ENCODE measurements at places on chromosomes 4 and X.

DNA sequence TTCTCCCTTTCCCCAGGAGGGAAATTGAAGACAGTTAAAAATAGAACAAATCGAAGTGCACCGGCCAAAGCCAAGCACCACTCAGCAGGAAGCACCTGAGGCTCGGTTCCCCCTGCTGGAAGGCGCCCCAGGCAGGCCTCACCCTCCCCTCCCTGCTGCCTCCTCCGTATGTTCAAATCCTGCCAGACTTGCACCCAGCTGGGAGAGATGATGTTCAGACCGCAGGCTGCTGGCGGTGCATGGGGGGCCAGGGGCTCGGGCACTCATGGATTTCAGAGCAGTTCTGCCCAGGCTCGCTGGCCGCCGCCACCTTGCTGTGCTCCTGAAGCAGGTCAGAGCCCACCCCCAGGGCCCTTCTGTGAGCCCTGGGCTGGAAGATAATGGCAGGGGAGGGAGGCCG is 91.4 kb downstream of the DCTD start:
- peaks cover 5% of the 10 kb centered on the region for H3K4me1 ChIP-seq
- H3K4me3 ChIP-seq = no peak overlapping the region
- H3K36me3 ChIP-seq = no peaks in the 10 kb centered on the region
- H3K27ac ChIP-seq = peak overlapping the region; percentile 43

DNA sequence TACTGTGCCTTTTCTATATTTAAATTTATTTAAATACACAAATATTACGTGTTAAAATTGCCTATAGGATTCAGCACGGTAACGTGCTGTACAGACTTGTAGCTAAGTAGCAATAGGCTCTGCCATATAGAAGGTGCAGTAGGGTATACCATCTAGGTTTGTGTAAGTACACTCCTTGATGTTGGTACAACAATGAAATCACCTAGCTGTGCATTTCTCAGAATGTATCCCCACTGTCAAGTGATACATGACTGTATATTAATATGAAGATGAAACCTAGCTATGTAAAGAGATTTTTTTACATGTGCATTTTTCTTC is 431.2 kb downstream of the KCTD8 start:
- H3K4me3 ChIP-seq = no peak overlapping the region
- no peaks in the 10 kb centered on the region for H3K4me1 ChIP-seq
- H3K27ac ChIP-seq = no peak overlapping the region
- DNase-seq = no peak
- H3K36me3 ChIP-seq = no peaks in the 10 kb centered on the region

DNA sequence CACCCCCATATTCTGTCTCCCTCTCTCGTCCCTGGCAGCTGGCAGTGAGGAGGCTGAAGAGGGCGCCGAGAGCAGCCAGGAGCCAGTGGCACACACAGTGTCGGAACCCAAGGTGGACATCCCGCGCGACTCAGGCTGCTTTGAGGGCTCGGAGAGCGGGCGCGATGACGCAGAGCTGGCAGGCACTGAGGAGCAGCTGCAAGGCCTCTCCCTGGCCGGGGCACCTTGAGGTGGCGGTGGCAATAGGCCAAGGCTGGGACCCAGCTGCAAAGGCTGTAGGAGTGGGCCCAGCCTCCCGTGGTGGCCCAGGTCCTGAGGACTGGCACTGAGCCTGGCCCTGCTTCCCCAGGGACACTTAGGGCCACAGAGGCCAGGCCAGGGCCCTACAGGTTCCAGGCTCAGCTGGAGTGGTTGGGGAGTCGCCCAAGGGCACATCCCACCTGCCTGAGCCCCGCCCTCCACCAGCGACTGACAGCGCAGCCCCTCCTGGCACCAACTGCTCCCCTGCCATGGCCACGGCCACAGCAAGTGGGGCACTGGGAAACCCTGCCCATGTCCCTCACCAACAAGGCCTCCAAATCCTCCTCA is 13.9 kb downstream of the SASH3 start:
- no peaks in the 10 kb centered on the region for H3K4me1 ChIP-seq
- no peaks in the 10 kb centered on the region for H3K36me3 ChIP-seq
- no peak overlapping the region for H3K27ac ChIP-seq
- no peaks in the 10 kb centered on the region for H3K27me3 ChIP-seq

DNA sequence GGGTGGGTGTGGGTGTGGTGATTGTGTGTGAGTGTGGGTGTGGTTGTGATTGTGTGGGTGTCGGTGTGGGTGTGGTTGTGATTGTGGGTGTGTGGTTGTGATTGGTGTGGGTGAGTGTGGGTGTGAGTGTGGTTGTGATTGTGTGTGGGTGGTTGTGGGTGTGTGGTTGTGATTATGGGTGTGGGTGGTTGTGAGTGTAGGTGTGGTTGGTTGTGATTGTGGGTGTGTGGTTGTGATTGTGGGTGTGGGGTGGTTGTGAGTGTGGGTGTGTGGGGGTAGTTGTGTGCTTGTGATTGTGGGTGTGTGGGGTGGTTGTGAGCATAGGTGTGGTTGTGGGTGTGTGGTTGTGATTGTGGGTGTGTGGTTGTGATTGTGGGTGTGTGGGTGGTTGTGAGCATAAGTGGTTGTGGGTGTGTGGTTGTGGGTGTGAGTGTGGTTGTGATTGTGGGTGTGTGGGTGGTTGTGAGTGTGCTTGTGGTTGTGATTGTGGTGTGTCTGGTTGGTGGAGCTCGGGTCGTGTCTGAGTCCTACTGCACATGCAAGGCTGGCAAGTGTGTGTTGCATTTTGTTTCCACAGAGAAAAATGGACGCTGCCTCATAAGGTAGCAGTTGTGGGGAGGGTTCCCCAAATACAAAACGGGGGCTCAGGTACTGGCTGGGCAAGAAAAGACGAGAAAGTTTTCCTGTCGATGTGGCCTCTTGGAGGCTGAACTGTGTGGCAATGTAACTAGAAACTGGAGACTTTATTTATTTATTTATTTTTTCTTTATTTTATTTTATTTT is 116.7 kb downstream of the UBE2K start:
- H3K4me3 ChIP-seq = no peak overlapping the region
- no peak for DNase-seq
- peaks cover 5% of the 10 kb centered on the region for H3K36me3 ChIP-seq
- H3K27ac ChIP-seq = peak overlapping the region; percentile 82
- H3K4me1 ChIP-seq = no peaks in the 10 kb centered on the region

GRCh38 chr4:2953496-2953895 is 9.7 kb downstream of the NOP14 start:
- H3K4me1 ChIP-seq = peaks cover 4% of the 10 kb centered on the region
- no peaks in the 10 kb centered on the region for H3K27me3 ChIP-seq
- no peak overlapping the region for H3K4me3 ChIP-seq
- no peak overlapping the region for H3K27ac ChIP-seq

DNA sequence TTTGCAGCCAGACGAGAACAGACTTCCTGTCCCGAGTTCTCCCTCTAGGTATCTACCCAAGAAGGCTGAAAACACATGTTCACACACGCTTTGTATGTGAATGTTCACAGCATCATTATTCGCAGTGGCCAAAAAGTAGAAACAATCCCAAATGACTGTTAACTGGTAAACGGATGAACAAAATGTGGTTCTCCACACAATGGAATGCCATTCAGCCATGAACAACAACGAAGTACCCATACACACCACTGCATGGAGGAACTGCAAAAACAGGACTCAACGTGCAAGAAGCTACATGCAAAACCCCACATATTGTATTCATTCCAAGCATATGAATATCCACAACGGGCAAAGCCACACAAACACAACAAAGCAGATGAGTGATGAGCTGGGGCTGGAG is 45.0 kb downstream of the PDHA1 start:
- no peaks in the 10 kb centered on the region for H3K4me1 ChIP-seq
- no peaks in the 10 kb centered on the region for H3K27me3 ChIP-seq
- H3K4me3 ChIP-seq = no peak overlapping the region
- H3K27ac ChIP-seq = no peak overlapping the region
- H3K36me3 ChIP-seq = no peaks in the 10 kb centered on the region

- no peaks in the 10 kb centered on the region for H3K27me3 ChIP-seq
- H3K27ac ChIP-seq = peak overlapping the region; percentile 29
- peaks cover 12% of the 10 kb centered on the region for H3K4me1 ChIP-seq
- peaks cover under 1% of the 10 kb centered on the region for H3K36me3 ChIP-seq
- no peak for DNase-seq
Measured at GRCh38 chr4:55947254-55947882, 1.4 kb upstream of the CEP135 start.

DNA sequence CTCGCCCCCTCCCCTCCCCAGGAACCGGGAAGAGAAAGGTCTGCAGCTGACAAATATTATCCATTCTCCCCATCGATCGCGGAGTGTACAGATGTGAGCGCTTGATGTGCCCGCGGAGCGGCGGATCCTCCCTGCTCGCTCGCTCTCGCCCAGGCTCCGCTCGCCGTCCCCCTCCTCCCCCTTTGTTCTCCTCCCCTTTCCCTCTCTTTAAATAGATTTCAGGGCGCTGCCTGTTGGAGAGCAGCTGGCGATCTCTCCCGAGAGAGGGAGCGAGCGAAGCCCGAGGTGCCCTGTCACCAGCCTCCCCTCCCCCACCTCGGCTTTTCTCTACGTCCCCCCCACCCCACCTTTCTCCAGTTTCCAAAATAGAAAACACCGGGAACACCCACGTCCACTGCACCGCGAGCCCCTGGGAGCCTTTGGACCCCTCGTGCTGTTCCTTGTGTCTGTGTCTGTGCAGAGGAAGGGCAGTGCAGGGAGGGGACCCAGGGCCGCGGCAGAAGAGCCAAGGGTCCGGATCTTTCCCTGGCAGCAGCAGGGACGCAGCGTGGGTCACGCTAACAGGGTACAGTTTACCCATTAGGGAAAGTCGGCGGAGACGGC is 56.6 kb upstream of the BCOR start:
- peak overlapping the region; percentile 62 for H3K4me3 ChIP-seq
- peaks cover 6% of the 10 kb centered on the region for H3K4me1 ChIP-seq
- H3K27ac ChIP-seq = peak overlapping the region; percentile 73
- peaks cover 1% of the 10 kb centered on the region for H3K36me3 ChIP-seq
- H3K27me3 ChIP-seq = peaks cover 24% of the 10 kb centered on the region

DNA sequence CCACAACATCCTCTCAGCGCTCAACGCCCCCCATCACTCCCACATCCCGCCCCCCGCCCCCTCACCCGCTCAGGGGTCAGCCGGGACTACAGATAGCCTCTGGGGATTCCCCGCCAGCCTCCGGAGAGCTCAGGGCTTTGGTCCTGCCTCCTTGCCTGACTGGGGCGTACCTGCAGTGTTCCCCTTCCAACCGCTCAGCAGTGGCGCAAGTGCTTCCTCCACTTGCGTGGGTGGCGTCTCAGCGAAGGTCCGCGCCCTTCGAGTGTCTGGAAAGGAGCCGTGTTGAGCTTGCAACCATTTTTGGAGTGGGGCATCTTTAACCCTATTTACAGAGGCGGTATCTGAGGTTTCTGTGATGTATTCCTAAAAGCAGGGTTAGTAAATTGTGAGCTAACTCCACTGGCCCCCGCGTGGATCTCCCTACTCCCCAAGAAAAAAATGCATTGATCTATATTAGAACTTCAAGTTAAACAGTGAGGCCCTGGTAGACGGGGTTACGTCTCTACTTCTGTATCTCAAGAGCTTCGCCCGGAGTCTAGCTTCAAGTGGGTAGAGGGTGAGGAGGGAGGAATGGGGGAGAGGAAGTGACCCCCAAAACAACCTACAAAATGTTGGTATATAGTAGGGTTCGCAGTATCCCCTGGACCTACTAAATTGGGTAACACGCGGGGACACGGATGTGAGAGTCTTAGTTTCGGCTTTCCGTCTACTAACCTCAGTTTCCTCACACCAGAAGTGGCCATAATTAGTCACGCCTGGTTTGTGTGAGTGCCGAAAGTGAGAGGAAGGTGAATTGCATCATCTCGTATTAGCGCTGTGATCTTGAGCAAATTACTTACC is 16.1 kb downstream of the NKX3-2 start:
- H3K27me3 ChIP-seq = peaks cover 61% of the 10 kb centered on the region
- H3K4me3 ChIP-seq = no peak overlapping the region
- no peak for DNase-seq
- no peaks in the 10 kb centered on the region for H3K36me3 ChIP-seq

GRCh38 chrX:128365492-128365891 is 313.3 kb upstream of the ACTRT1 start:
- no peak overlapping the region for H3K27ac ChIP-seq
- no peaks in the 10 kb centered on the region for H3K4me1 ChIP-seq
- H3K4me3 ChIP-seq = no peak overlapping the region
- DNase-seq = no peak
- H3K36me3 ChIP-seq = no peaks in the 10 kb centered on the region

DNA sequence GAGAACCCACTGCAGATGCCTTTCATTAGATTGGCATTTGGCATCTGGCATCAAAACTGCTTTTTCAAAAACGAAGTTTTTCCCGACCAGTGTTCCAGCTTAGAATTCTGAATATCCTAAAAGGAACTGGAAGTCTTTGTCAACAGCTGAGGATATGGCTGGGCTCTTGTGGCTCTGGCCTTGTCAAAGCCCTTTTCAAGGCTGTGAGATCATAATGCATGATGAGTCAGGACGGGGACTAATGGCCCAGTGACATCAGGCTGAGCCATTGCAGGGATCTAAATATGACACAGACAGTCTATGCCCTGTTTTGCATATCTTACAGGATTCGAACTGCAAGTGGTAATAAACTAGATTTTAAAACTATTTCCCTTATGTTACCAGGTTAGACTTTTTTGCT is 306.4 kb downstream of the PTTG2 start:
- H3K27ac ChIP-seq = no peak overlapping the region
- H3K27me3 ChIP-seq = no peaks in the 10 kb centered on the region
- no peak overlapping the region for H3K4me3 ChIP-seq
- no peaks in the 10 kb centered on the region for H3K36me3 ChIP-seq

GRCh38 chr4:78520808-78521226 is 30.8 kb upstream of the ANXA3 start:
- H3K27me3 ChIP-seq = no peaks in the 10 kb centered on the region
- peaks cover 1% of the 10 kb centered on the region for H3K4me1 ChIP-seq
- H3K36me3 ChIP-seq = peaks cover 23% of the 10 kb centered on the region
- H3K4me3 ChIP-seq = no peak overlapping the region
- DNase-seq = no peak

DNA sequence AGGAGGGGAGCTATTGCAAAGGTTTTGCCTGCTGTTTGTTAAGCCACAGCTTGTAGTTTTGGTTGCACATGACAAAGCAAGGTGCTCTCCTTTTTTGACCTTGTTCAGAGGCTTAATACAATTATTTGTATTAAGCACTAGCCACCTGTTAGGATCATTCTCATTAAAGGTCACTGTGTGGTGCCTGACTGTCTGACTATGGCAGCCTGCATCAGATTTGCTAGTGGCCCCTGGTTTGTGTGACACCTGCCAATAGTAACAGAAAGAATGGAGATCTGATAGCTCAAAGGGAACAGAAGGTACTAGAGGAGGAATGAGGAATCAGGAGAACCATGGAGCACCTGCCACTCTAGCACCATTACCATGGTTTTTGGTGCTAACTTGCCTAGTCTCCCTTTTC is 102.5 kb downstream of the POLA1 start:
- H3K27me3 ChIP-seq = no peaks in the 10 kb centered on the region
- no peak for DNase-seq
- H3K27ac ChIP-seq = no peak overlapping the region
- no peak overlapping the region for H3K4me3 ChIP-seq
- peaks cover 12% of the 10 kb centered on the region for H3K36me3 ChIP-seq

DNA sequence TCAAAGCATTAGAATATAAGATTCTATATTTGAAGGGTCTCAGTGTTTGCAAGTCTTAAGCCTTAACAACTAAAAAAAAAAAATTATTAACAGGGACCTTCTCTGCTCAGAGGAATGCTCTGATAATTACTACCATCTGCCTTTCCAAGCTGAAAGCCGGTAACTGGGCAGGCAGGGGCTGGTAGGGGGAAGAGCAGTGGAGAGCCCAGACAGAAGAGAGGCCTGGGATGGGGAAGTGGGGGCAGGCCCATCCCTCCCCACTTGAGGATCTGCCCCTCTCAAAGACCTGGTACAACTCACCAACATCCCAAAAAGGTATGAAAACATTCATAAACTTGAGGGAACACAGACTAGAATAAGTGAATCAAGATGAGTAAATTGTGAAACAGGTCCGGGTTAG is 113.9 kb downstream of the QDPR start:
- H3K4me3 ChIP-seq = no peak overlapping the region
- DNase-seq = no peak
- no peak overlapping the region for H3K27ac ChIP-seq
- peaks cover 7% of the 10 kb centered on the region for H3K27me3 ChIP-seq
- H3K36me3 ChIP-seq = no peaks in the 10 kb centered on the region
- no peaks in the 10 kb centered on the region for H3K4me1 ChIP-seq

Measured in progenitor cell of endocrine pancreas (in vitro differentiated cells).